ENCODE measurements at places on chromosomes 3 and 15.

DNA sequence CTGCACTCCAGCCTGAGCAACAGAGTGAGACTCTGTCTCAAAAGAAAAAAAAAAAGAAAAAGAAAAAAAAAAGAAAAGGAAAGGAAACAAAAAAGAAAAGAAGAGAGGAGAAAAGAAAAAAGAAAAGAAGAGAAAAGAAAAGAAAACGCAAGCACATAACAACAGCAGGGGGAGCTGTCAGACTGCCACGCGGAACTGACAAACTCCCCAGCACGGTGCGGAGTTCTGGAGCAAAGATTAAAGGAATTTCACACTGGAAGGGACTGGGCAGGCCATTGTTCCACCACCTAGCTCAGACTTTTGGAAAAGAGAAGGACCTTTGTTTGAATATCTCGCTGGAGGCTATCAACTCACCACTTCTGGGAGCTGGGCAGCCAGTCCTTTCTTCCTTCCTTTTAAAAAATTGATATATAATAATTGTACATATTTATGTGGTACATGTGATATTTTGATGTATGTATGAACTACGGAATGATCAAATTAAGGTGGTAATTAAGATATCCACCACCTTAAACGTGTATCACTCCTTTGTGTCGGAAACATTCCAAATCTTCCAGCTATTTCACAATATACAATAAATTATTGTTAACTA, 40.5 kb downstream of the DPPA2 start:
- no peak for DNase-seq

- DNase-seq, result no peak
These were observed 1.6 kb downstream of the NR2F2 start for GRCh38 chr15:96331945-96332636.

DNA sequence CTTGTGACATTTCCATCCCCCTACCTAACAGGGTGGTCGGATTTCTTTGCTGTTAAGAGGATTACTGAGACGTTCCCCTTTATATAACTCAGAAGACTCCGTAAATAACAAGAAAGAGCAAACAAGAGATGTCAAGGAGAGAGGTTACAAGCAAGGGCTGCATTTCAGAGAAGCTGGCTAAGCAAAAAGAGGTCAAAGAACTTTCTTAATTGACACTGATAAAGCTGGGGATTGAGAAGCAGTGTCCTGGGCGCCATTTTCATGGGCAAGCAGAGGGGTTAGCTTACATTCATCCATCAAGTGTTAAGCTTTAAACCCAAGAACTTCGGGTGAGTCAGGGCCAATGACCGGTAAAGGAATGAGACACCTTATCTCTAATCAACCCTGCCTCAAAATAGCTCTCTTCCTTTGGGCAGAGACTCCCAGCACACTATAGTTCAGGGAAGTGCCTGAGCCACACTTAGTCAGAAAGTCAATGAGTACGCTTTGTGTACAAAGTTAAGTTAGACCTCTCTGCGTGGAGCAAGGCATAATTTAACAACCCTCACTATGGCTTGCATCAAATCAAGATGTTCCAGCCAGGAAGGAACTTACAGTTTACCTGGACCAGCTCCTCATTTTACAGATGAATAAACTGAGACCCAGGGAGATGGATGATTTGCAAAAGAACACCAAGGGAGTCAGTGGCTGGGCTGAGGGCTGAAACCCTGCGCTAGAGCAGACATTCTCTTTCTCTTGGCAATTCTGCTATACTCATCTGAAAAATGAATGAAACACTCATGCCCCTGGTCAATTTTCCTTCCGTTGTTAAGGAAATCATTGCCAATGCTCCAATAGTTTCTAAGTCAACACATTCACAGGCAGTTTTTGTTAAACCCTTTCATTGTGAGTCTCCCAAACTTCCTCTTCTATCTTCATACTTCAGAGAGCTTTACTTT, 44.6 kb downstream of the CCNL1 start:
- DNase-seq, result no peak

DNA sequence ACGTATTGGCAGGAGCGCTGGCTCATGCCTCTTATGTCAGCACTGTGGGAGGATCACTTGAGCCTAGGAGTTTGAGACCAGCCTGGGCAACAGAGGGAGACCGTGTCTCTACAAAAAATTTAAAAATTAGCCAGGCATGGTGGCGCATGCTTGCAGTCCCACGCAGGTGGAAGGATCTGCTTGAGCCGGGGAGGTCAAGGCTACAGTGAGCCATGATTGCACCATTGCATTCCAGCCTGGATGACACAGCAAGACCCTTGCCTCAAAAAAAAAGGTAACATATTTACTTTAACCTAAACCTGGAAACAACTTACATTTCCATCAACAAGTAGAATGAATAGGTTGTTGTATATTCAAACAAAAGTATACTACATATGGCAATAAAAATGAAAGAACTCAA, 78.1 kb downstream of the HERC2 start:
- no peak for DNase-seq

DNA sequence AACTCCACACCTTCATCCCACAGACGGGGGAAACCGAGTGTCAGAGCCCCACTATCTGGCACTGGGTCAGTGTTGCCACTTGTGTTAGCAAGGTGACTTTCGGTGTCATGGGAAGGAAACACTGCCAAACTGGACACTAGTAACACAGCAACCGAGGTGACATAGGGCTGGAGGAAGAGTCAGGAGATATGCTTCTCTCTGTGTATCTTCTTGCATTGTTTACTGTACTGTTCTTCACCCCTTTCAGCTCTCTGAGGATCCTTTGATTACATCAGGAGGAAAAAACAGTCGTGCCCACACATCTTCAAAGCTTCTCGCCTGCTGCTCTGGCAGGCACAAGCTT, 109.4 kb upstream of the RAD18 start:
- no peak for DNase-seq

DNA sequence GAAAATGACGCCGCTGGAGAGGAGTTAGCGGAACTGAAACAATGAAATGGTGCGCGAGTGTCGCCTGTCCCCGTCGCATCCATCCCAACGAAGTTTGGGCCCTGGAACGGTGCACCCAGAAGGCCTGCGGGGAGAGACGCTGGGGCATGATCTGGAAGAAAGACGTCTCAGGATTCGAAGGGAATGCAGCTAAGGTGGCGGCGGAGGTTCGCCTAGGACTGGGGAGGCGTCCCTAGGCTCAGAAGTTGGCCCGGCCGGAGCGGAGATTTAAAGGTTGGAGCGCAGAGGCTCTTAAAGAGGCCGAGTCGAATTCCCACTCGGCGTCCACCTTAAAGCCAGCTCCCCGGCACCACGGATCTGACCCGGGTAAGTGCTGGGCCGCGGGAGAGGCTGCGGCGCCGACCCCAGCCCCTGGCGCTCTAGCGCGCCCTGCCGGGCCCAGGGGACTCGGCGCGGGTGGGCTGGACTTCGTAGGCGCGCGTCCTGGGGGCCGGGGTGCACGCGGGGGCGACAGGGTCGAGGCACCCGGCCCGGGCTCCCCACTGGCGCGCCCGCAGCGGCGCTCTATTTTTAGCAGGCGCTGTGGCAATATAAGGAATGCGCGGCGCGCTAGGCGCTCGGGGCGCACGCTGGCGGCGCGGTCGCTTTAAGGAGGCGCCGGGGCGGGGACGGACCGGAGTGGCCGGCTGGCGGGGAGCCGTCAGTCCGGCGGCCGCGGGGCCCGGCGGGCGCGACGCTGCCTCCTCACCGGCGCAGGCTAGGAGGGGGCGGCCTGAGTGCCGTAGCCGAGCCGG, at the start of gene MRAS:
Gene MRAS (plus strand): TSS at position 620 of the 794 bp plus-strand sequence. CDS start 24,305 bp downstream, outside the sequence.
- DNase-seq, result peak; percentile 67

GRCh38 chr15:58981808-58982475, 5.5 kb upstream of the RNF111 start:
- no peak for DNase-seq

DNA sequence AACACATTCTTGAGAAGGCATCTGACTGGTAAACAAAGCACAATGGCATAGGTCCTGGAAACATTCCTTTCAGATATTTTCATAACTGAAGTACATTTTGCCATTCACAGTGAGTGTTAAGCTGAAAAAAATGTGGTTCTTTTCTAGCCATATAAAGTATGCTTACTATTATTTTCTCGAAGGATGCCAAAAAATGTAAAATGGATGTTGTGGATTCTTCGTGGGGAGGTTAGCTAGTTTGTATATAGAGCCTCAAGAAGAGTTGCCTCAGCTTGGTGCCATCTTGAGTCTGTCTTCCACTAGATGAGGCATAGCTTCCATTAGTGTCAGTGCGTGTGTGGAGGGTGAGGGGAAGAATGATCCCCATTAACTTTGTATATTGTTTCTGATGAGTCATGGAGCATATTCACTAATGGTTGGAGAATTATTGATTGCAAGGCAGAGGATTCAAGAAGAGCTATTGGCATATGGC, 4.1 kb downstream of the MBNL1 start:
- DNase-seq, result peak; percentile 78

- DNase-seq, result peak; percentile 78
These were observed 9.1 kb upstream of the GNAI2 start for GRCh38 chr3:50226888-50227389.

DNA sequence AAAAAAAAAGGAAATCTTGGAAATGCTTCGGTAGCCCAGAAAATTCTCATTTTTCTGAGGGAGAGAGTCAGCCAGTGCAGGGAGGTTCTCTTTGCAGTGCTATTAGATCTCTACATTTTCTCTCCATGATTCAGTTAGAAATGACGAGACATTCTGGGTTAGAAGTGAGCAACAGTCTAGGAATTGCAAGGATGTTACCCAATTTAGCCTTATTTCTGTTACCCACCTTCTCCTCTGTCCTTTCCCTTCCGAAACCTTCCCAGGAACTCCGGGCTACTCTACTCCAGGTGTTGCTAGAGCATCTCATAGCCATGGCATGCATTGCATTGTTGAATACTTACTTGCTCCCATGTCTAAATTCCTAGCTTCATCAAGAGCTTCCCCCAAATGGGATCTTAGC, 106.8 kb downstream of the EDEM1 start:
- DNase-seq, result no peak

GRCh38 chr15:44713006-44713966, 2.0 kb downstream of the B2M start:
- DNase-seq, result peak; percentile 63

DNA sequence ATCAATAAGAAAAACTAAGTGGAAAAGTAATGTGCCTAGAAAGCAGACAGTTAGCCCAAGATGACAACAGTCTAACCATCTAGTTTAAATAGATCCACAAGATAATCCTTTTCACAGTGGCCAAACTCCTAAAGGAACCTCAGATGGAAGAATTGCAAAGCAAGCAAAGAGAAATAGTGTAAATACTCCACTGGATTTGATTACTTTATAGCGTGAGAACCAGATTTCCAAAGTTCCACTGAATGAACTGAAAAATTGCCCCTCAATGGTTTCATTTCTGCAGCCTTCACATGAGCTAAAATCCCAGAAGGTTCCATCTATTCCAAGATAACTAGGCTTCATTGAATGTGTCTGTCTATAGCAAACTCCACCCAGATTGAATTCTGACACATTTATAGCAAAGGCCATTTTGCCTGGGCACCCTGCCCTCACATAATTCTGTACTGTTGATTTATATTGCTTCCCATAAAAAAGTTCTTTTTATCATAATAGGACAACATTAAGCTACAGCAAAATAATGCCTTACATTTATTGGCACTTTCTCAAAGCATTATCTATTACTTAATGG, 129.7 kb upstream of the THBS1 start:
- no peak for DNase-seq

DNA sequence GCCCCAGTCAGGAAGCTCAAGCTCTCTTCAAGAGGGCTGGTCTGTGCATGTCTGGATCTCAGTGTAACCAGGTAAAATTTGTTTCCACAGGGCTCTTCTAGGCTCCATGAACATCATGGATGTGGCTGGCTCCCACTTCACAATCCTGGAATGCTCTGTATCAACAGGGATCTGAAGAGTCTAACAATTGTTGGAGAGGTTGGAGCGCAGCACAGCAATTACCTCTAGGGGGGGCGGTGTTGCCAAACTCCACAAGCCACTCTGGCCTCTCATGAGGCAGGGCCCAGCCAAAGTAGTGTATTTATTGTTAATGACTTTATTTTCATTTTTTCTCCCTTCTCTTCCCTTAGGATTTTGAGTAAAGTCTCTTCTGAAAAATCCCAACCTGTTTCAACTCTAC, 6.1 kb upstream of the EIF2B5 start:
- DNase-seq, result peak; percentile 64

DNA sequence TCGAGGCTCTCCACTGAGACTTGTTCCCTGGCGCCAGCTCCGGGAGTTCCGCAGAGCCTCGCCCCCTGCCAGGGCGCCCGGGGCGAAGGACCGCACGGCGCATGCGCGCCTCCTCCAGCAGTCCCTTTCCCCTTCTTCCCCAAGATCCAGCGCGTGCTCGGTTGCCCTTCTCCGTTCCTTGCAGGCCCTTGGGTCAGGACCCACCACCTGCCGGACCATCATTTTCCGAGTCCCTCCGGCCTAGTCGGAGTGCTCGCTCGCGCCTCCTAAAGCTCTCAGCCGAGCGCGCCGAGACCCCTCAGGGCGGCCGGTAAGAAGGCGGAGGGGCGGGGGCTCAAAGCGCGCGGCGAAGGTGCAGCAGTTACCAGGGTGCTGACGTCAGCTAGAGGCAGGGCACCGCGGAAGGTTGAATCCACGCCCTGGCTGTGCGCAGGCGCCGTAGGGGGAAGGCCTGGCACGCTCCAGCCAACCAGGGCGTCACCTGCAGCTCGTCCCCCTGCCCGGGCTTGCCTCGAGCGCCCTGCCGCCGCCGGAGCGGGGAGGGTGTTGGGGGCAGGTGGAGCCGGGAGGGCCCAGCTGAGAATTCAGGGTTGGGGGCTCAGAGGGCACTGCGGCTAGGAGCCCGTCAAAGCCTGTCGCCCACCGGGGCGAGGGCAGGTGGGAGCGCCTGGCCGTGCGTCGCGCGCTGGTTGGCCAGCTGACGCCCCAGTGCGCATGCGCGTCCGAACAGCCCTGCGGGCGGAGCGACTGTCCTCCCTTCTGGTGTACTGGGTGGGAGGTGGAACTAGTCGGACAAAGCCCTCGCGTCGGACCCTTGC, at the start of gene TCAIM:
Gene TCAIM (plus strand): TSS at position 757 of the 818 bp plus-strand sequence. CDS start 16,017 bp downstream, outside the sequence.
- DNase-seq, result peak; percentile 99

GRCh38 chr3:4827767-4828166, 151.5 kb upstream of the BHLHE40 start:
- DNase-seq, result no peak

DNA sequence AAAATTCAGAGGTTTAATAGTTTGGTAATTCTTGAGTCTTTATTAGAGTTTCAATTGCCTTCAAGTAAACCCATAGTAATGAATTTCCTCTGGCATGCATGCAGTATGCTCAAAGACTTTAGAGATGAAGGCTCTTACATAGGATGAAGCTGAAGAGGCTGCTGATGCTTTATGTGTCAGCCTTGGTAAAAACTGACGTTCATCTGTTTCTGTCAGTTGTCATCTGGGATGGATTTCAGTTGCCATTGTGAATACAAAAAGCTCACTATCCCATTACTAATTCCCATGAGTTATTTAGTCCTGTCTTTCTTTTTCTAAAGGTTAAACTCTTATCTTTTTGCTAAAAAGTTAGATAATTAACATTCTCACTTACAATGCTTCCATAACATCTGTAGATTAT, 136.9 kb upstream of the GBE1 start:
- DNase-seq, result no peak
